GM12892 (cell line): ENCODE measurements at places on chromosomes 16 and 17.
A peak's percentile ranks its signal among the peaks of the same experiment; 100 is the strongest.

DNA sequence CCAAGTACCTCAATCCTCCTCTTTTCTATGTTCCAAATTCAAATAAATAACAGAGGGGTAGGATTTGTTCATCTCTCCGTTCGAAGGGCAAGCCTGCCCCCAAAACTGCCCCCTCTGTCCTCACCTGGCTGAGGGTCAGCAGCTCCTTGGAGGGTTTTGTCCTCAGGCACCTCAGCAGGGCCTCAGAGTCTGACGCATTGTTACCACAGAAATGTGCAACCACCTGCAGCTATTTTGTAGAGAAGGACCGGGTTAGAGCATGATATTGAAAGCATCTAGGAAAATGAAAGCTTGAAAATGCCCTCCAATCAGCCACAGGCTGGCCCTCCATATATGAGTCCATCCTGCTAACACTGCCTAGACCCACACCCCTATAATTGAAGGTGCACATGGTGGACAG, 13.9 kb downstream of the CES5A start:
- DNase-seq: no peak

DNA sequence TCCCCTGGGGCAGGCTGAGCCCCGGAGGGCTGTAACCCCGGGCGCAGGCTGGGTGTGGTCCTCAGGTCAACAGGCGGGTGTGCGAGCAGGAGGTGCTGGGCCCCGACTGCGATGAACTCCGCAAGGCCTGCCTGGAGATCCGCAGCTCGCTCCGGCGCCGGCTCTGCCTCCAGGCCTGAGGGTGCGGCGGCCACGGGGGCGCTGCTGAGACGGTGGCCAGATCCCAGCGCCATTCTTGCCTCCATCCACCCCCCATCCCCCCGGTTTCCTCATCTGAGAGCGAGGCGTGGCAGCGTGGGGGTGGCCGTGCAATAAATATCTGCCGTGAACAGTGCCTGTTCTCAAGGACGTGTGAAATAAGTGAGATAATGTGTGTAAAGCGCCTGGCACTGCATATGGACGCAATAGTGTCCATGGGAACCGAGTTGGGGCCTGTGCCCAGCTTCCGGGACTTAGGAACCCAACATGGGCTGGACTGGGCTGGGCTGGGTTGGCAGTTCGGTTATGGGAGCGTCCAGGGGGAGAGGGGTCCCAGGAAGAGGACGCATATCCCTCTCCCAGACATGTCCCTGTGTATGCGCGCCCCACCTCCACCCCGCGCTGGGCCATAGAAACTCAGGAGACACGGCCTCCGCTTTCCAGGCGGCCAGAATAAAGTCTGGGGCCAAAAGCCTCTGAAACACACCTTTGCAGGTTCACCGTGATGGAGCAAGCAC, 15.0 kb downstream of the ZNF213 start:
- peak; percentile 79 for DNase-seq

- no peak for DNase-seq
Observed at GRCh38 chr17:77801545-77802332, 156.8 kb upstream of the TNRC6C start.

DNA sequence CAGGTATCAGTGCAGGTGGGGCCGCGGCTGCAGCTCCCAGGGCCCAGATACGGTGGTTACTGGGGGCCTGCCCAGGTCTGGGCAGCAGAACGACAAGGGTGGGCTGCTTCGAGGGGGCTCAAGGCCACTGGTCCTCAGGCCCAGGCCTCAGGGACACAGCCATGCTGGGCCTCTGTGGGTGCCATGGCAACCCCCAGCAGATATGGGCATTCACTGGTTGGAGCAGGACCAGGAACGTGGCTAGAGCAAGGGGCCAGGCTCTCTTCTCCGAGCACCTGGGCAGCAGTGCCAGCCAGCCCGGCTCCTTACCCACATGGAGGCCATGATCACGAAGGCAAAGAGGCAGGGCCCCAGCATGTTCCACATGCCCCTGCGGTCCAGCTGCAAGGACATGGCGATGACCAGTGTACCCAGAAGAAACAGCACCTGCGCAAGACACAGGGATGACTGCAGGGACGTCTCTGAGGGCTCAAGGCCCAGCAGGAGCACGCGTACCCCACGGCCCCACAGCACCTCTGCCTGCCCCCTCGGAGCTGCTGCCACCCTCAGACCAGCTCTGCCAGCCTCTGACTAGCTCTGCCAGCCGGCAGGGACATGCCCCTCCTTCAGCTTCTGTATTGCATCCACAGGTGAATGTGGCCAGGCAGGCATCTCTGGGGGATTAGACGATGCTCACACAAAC, 2.1 kb upstream of the MRPL28 start:
- no peak for DNase-seq

DNA sequence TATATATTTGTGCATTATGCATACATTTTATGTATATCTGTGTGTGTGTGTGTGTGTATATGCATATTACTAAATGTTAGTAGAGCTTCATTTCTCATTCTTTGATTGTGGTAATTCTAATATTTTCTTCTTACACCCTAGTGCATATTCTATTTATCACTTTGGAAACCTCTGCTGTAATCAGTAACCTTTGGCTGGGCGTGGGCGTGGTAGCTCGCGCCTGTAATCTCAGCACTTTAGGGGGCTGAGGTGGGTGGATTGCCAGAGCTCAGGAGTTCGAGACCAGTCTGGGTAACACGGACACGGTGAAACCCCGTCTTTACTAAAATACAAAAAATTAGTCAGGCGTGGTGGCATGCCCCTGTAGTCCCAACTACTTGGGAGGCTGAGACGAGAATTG, 26.9 kb downstream of the CPSF4L start:
- DNase-seq: no peak

DNA sequence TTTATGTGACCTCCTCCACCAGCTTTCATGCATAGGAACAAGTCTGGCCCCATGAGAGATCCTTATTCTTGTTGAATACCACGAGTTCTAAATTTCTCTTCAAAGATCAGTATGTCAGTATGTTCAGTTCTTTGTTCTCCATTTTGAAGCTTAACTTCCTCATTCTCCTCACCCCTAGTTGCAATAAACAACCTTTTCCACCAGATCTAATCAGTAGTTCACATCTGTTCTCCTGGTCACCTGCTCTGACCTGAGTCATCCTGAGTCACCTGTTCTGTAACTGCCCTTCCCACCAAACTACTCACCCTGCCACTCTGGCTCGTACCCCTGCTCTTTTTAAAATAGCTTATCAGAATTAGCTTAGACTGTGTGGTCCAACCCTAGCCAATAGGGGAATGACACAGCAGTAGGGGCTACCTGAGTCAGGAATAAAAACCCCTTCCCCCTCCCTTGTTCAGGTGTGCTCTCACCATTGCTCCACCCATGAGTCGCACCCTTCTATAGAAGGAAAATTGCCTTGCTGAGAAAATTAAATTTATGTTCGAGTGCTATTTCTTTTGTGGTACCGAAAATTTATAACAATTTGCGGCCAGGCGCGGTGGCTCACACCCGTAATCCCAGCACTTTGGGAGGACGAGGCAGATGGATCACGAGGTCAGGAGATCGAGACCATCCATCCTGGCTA, 94.6 kb downstream of the EMP2 start:
- DNase-seq: no peak

- DNase-seq: no peak
Observed at GRCh38 chr17:21157586-21158370, 31.0 kb downstream of the DHRS7B start.

GRCh38 chr17:39143552-39144093, 7.8 kb downstream of the PLXDC1 start:
- DNase-seq: no peak

DNA sequence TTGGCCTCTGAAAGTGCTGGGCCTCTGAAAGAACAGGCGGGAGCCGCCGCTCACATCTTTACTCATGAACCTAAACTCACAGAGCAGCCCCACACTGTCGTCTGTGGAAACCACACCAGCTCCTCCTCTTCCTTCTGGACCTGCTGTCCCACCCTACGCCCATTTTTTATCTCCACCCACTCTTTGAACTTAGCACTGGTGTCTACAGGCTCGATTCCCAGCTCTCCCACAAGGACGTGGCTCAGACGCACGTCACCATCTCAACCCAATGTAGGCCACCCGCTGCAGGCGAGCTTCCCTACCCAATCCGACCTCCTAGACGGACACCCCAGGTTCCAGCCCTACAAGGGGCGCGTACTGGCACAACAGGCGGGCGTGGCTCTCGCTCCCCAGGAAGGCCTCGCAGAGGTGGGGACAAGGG, 62.2 kb downstream of the NXN start:
- DNase-seq: no peak

- DNase-seq: no peak
Observed at GRCh38 chr17:20925954-20926353, 116.9 kb downstream of the USP22 start.

DNA sequence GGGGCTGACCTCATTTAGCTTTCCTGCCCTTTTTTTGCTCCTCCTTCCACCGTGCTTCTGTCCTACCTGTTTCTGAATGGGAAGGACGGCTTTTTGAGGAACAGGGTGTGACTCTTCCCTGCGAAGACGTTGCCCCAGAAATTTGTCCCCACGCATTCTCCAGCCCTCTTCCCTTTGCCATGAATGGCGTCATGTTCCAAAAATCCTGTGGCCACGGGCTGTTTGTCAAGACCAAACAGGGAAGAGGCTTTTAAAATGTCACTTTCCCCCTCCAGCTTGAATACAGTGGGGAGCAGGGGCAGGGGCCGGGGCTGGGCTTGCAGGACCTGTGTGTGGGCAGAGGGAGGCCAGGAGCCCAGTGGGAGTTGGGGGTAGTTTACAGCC, 13.9 kb downstream of the MPRIP start:
- DNase-seq: no peak

DNA sequence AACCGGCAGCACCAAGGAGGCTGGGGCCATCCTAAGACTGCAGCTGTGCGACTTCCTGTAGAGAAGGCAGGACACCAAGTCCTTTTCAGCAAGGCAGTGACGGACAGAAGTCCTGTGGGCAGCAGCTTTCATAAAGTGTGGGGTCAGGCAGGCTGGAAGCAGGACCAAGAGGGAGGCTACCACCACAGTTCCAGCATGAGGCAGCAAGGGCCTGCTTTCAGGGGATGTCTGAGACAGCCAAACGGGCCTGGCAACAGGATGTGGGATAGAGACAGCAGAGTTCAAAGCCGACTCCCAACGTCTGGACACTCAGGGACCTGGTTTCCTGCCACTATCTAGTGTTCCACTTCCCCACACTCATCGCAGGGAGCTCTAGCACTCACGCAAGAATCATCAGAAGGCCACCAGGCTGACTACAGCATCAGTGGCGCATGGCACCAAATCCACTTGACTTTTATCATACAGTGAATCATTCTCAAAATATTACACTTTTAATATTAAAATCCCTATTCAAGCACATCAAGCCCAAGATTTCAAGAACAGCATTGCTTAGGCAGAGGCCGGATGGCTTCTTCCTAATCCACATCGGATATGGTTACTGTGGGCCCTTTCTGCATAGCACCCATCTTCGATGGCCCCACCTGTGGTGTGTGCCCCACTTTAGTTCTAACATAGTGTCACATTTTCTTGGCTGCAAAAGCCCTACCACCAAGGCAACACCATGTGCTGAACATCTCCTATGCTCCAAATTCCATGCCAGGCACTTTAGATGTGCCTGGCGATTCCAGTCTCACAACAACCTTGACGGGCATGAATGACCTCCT, 5.2 kb downstream of the USP7 start:
- no peak for DNase-seq

DNA sequence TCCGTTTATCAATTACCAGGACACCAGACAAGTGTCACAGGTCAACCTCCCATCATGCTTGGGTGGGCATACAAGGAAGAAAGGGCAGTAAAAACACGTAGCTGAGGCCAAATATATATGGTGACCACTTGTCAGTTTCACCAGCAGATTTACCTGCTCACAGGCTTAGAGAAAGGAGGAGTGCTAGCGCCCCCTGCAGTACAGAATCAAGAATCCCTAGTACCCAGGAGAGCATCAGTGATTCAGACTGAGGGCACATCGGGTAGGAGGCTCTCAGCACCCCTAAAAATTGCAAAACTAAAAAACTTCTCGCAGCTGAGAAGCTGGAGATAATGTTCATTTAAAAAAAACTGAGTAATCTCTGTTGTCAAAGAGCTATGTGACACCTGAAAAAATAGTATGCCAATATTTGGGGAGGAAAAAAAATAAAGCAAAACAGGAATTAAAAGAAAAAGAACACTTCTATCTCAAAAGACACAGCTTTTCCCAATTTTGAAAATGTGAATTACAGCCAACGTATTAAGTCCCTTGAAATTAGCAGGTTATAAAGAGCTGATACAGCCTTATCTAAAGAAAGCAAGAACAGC, 21.2 kb upstream of the MON1B start:
- DNase-seq: no peak

DNA sequence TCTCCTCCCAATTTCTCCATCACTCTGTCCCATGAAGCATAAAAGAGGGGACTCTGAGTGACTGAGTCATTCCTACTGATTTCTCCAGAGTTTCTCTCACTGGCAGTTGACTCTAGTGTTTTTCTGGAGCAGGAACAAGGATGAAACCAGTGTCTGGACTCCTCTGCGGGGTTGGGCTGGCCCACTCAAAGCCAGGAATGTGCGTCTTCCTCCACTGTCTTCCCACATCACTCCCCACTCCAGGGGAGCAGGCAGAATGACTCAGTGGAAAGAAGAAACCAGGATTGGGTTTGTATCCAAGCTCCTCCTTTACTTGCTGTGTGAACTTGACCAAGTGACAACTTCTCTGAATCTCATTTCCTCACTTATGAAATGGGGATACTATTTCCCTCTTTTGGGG, 497.5 kb upstream of the SALL1 start:
- DNase-seq: no peak

DNA sequence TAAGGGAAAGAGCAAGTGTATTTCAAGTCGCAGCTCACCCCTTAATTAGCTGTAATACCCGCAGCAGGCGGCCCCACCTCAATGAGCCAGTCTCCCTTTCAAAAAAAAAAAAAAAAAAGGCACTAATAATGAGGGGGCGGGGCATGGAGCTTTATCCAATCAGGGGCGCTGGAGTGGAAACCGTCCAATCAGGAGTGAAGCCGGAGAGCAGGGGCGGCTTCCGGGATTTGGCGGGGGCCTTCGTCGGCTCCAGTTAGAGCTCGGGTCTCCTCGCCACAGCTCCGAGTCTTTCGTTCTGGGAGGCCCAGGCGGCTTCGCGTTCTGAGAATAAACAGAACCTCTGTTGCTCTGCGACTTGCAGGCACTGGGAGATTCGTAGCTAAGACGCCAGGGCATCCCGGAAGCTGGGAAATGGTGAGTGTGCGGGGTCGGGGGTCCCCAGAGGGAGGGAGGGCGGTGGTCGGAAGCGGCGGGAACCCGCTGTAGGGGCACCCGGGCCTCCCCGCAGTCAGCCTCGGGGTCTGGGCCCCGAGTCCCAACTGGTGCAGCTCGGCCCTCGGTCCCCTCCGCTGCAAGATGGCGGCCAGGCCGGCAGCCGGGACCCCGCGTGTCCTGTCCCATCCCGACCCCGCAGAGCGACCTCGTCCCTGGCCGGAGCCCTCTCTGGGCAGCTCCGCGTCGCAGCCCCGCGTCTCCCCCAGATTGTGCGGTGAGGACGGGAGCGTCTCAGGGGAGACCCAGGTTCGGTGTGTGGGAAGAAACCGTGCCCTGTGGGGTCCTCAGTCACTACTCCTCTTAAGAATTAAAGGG, at the start of gene ZNF267:
TSS of gene ZNF267 (plus strand) at position 252 of the 810 bp plus-strand sequence. CDS start at position 412, 160 bp downstream.
- DNase-seq: peak; percentile 59

DNA sequence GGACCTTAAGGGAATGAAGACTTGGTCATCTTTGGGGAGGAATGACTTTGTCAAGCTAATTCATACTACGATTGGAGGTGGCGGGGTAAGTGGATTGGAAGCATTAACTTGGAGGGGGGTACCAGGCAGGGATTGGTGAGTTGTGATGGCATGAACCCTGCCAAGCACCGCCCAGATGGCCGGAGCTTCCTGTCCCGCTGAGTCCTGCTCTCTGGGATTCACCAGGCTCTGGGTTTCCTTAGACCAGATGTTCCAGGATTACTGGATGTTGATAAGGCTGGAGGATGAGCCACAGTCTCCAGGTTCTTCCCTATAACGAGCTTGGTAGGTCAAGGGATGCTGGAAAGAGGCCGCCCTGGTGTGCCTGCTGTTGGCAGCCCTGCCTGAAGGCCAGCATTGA, 154.9 kb downstream of the SDK2 start:
- no peak for DNase-seq
